ENCODE measurements at places on chromosomes 16 and 17. TPM values are rescaled to one million over a fixed set of nuclear protein-coding genes. Genes with fewer than 3 reads are reported as not detected.
A peak's percentile ranks its signal among the peaks of the same experiment; 100 is the strongest.

DNA sequence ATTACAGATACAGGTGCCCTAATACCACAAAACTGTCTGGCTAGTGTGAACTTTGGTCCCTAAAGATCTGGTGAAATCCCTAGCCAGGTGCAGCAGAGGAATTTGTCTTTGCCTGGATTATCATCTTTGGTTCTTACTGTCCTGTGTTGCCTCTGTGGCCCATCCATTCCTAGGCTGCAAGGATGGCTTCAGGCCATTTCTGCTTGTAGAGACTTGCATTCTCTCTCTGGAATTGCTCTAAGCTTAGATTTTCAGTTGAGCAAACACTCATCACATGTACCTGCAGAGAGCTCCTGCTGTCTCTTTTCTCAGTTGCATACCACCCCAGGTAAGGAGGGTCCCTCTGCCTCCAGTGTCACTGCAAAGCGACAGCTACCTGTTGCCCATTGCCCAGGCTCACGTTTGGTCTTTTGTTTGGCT, 114.9 kb downstream of the PRKCA start:
- H3K27ac ChIP-seq, result no peak overlapping the region
- H3K27me3 ChIP-seq, result no peaks in the 10 kb centered on the region
- no peak for DNase-seq
- H3K4me1 ChIP-seq, result no peaks in the 10 kb centered on the region

DNA sequence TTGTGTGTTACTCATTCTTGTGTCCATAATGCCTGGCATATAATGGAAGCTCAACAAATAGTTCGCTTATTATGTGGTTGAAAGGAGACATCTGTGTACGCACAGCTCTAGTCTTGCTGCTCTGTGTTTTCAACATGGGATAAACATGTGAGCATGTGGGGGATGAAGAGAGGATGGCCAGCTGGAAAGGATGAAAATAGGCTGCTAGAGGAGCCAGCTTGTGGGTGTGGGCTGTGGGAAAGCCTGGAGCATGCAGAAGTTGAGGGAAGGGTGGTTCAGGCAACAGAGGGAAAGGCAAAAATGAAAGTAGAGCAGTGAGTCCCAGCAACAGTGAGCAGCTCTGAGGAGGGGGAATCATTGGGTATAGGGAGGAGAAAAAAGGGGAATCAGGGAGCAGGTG, 324.6 kb upstream of the CDH11 start:
- H3K27me3 ChIP-seq, result no peaks in the 10 kb centered on the region
- H3K4me1 ChIP-seq, result no peaks in the 10 kb centered on the region
- DNase-seq, result no peak

- no peaks in the 10 kb centered on the region for H3K36me3 ChIP-seq
- H3K27me3 ChIP-seq, result no peaks in the 10 kb centered on the region
- peak overlapping the region; percentile 55 for H3K27ac ChIP-seq
- peaks cover 22% of the 10 kb centered on the region for H3K4me1 ChIP-seq
- DNase-seq, result no peak
- H3K4me3 ChIP-seq, result no peak overlapping the region
These were observed 66.7 kb downstream of the SREBF1 start for GRCh38 chr17:17769869-17770631.

ZNRF1 gene
- 12.8 TPM for total RNA-seq

- no peak for DNase-seq
- no peaks in the 10 kb centered on the region for H3K27me3 ChIP-seq
- H3K4me3 ChIP-seq, result no peak overlapping the region
- H3K4me1 ChIP-seq, result no peaks in the 10 kb centered on the region
- H3K27ac ChIP-seq, result no peak overlapping the region
- no peaks in the 10 kb centered on the region for H3K36me3 ChIP-seq
These were observed 72.2 kb downstream of the MAF start for GRCh38 chr16:79528338-79528737.
